Amniotic stem cell (primary cell): ENCODE measurements at places on chromosomes 1 and 21.

DNA sequence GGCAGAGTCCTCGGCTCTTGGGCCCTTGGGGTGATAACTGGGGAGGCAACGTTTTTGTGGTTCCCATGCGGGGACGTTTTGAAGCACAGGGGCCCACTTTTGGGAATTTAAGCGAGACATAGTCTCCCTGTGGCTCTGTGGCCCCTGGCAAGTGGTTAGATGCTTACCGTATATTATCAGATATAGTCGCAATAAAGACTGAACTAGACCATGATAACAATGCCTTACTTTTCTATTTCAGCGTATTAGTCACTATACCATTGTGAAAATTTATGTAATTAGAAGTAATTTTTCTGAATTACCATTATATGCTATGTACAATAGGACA, 538 bp upstream of the RCAN1 start:
- no peak for DNase-seq

DNA sequence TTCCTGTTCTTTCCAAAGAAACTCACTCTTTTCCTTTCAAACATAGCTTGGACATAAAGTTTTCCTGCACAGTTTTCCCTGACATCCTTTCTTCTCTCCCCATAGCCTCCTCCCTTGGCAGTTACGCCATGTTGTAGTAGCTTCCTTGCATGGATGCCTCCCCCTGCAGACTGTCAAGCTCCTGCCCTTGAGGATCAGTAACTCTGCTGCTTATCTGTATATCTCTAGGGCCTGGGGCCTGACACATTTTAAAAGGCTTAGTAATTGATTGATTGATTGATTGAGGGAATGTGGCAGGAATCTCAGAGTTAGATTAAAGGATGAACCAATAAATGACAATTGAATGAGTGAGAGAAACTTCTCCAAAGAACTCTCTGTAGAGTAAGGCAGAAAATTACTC, 143.7 kb downstream of the NEK7 start:
- DNase-seq: no peak

DNA sequence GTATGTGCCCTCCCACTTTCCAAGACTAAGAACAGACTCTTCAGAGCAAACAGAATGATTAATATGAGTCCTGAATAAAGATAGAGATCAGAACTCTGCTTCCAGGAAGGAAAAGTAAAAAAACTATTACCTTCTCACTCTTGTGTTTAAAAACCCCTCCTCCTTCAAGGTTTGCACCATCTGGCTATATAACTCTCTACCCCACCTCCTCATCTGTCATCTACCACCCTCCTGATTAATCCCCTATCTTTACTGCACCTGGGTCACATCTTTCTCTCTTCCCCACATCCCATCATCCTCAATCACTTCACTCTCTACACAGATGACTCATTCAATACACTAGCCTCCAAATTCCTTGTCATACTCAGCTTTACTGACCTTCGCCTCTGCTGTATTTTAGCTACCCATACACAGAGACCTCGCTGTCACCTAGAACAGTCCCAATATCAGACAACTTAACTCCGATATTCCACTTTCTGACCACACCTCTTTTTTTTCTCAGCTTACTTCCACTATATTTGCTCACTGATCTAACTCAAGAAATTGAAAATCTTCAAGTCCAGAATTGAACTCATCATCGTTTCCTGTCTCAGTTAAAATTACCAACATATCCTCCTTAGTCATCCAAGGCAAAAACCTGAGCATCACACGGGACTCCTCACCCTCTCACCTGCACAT, 3.7 kb downstream of the SCMH1 start:
- no peak for DNase-seq

- DNase-seq: no peak
These were observed 6.6 kb upstream of the PIGC start for GRCh38 chr1:172450524-172450885.

DNA sequence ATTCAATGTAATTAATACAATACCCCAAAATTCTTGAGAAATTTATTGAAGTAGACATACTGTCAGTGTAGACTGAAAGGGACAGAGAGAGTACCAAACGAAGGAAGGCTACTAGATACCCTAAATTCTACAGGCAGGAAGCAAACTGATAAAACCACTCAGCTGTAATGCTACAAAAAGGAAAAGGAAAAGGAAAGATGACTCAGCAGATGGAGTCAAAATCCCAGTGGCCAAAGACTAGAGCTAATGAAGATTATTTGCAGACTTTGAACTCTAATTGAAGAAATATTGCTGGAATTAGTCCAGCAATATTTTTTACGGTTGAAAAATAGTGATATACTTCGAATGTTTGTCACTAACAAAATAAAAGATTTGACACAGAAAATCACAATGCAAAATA, 671.9 kb downstream of the BRINP3 start:
- no peak for DNase-seq
